ENCODE measurements at places on chromosomes 4 and X.

DNA sequence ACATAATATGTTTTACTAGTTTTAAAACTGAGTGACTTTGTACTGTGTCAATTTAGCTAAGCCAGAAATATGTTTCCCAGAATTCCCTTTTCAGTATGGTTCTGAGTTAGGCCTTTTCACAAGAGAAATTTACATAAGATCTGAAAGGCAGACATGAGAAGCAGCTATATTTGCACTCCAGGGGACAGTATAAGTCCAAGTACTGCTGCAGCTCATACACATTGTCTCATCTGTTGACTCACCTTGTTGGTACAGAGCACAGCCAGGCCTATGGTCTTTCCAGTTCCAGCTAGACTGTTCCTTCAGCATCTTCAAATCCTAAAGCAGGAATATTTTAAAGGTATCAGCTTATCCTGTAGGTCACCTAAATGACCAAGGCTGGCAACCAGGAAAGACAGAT lies 53.5 kb downstream of the BMP3 start:
- DNase-seq: no peak

GRCh38 chrX:104288269-104288668 lies 33.5 kb upstream of the ESX1 start:
- DNase-seq: no peak

DNA sequence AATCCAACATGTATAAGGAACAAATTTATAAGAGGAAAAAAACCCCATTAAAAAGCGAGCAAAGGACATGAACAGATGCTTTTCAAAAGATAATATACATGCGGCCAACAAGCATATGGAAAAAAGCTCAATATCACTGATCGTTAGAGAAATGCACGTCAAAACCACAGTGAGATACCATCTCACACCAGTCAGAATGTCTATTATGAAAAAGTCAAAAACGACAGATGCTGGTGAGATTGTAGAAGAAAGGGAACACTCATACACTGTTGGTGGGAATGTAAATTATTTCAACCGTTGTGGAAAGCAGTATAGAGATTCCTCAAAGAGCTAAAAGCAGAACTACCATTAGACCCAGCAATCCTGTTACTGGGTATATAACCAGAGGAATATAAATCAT lies 465.4 kb downstream of the TMA16 start:
- no peak for DNase-seq

GRCh38 chrX:72131317-72132294 lies at the start of gene RTL5:
TSS of gene RTL5 (minus strand) at chrX:72131915.
- peak; percentile 62 for DNase-seq

DNA sequence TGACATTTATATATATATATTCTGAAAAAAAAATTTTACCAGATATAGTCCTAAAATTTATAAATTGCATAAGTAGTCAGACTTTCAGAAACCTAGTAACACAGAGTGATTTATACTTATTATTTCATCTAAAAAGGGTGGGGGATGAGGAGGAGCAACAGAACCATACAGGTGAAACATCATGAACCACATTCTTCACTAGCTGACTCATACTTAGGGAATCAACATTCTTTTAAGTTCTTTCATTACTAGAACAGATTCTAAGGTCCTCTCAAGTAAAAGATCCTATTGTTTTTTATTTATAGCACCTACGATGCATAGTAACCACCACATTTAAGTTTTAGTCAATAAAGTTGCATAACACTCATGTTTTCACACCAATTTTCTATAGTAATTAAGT lies 166.1 kb downstream of the LRBA start:
- DNase-seq: no peak

GRCh38 chrX:34875204-34875603 lies 67.4 kb upstream of the FAM47B start:
- no peak for DNase-seq

DNA sequence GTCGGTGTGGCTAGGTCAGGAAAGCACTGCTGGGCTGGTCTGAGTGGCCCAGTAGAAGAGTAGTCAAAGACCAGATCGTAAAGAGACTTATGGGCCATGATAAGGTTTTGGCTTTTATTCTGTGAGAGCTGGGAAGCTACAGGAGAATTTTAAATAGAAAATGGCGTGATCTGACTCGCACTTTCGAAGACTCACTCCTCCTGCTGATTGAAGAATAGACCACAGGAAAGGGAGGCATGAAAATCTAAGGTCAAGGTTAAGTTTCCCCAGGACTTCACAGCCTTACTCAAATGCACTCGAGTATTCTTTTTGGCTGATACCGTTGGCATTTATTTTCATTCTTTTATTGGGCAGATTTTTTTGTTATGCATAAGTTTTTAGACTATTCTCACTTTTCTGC lies 231.4 kb upstream of the ANKRD50 start:
- DNase-seq: no peak

DNA sequence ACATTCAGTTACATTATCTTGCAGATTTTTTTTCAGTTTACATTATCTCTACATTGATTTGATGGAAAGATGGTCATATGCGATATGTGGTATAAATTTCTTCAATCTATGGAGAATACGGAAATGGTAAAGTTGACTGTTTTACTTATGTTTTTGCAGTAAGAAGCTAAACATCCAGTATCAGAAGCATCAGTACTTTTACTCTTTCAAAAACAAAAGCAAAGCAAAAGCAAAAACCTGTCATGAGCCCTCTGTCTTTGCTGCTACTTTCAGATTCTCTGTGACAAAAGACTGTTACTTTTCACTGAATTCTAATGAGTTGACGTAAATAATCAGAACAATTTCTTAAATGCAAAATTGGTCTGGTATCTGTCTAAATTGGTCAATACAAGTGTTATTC lies 52.4 kb upstream of the UCP1 start:
- no peak for DNase-seq

- DNase-seq: no peak
Measured at GRCh38 chr4:24321616-24322015, 262.7 kb downstream of the DHX15 start.

GRCh38 chrX:15146515-15146914 lies 123.4 kb downstream of the ASB9 start:
- no peak for DNase-seq

- DNase-seq: no peak
Measured at GRCh38 chr4:98803251-98803650, 125.7 kb downstream of the EIF4E start.

DNA sequence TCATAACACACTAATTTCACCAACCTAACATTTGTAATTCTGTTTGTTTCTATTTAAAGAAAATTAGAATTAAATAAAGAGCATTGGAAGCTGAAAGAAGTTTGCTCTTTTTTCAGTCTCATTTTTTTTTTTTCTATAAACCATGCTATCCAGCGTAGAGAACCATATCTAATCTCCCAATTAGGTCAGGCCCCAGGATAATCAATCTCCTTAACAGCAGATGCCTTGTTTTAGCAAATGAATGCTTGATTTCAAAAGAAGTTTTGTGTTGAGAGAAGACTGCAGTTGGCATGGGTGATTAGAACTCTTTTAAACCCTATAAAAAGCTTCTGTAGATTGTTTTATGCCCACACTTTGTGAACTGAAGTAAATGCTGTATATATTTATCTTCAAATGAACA lies 15.6 kb upstream of the MAD2L1 start:
- DNase-seq: no peak

DNA sequence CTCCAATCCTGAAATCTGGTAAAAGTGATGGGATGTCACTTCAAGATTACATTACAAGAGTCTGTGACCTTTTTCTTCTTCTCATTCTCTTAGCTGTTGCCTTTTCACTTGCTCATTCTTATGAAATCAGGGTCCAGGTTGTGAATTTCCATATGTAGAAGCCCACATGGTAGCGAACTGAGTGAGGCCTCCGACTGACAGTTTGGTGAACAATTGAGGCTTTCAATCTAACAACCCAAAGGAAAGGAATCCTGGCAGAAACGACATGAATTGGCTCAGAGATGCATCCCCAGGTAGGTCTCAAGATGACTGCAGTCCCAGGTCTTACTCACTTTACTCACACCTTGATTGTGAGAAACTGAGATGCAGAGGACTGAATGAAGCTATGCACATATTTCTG lies 203.4 kb upstream of the FAT4 start:
- no peak for DNase-seq

GRCh38 chr4:68129793-68130192 lies at the start of gene TMPRSS11F:
TSS of gene TMPRSS11F (minus strand) at chr4:68129869. CDS start at chr4:68129820, 49 bp downstream.
- DNase-seq: no peak

- DNase-seq: no peak
Measured at GRCh38 chrX:133610056-133610455, 194.8 kb upstream of the GPC4 start.

All from stimulated activated effector memory CD8-positive, alpha-beta T cell treated with anti-CD3 and anti-CD28 coated beads, Interleukin-12 subunit alpha, Interleukin-12 subunit beta, amount 100 ng/mL, for 72 hours (primary cell).